ENCODE measurements at places on chromosomes 3 and 15.
A peak's percentile ranks its signal among the peaks of the same experiment; 100 is the strongest.

- DNase-seq, result peak; percentile 50
These were observed 154.6 kb downstream of the POLR2M start for GRCh38 chr15:57861034-57861638.

DNA sequence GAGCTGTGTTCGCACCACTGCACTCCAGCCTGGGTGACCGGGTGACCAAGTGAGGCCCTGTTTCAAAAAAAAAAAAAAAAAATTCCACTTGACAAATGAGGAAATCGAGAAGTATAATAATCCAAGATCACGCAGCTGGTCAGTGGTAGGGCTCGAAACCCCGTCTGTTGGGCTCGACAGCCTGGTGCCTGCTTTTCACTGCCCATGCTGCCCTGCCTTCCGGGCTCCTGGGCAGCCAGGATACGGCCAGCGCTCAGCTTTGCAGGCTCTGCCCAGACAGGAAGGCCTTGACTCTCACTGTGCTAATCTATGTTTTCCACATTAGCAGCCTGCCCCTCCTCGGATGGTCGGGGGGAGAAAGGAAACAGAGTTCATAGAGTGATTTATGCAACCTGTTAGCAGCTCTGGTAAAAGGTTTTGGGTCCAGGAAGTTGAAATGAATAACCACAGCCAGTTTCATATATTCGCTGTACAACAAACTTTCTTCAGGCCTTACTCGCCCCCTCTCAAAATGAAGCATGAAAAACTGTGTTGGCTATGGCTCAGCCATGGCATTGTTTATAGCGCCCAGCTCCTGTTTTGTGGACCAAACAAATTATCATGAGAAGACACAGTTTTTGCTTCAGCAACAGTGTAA lies 108.8 kb downstream of the XXYLT1 start:
- DNase-seq, result peak; percentile 54

- DNase-seq, result no peak
These were observed 324.1 kb downstream of the SQOR start for GRCh38 chr15:45958924-45959323.

GRCh38 chr3:10373686-10374261 lies 52.9 kb upstream of the SEC13 start:
- DNase-seq, result no peak

- no peak for DNase-seq
These were observed 201.0 kb upstream of the BCL6 start for GRCh38 chr3:187946163-187946691.

DNA sequence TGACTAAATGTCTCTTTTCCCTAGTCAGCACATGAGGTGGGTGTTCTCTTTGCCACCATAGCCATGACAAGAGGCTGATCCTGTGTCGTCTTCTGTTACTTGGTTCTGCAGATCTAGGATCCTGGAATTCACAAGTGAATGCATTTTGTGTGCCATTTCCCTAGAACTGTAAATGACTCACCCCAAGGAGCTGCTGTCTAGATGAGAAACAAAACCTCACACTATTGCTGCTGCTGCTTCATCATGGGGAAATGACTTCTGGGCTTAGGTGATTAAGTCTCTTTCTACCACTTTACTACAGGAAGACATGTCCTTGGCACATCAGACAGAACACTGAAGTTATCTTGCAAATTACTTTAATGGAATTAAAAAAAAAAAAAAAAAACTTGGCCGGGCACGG lies 54.9 kb downstream of the SLCO3A1 start:
- no peak for DNase-seq

GRCh38 chr3:156710429-156710828 lies 36.0 kb downstream of the TIPARP start:
- DNase-seq, result no peak

GRCh38 chr15:83078712-83079111 lies 11.7 kb upstream of the BTBD1 start:
- no peak for DNase-seq

GRCh38 chr15:61025781-61026180 lies 203.3 kb downstream of the RORA start:
- no peak for DNase-seq

DNA sequence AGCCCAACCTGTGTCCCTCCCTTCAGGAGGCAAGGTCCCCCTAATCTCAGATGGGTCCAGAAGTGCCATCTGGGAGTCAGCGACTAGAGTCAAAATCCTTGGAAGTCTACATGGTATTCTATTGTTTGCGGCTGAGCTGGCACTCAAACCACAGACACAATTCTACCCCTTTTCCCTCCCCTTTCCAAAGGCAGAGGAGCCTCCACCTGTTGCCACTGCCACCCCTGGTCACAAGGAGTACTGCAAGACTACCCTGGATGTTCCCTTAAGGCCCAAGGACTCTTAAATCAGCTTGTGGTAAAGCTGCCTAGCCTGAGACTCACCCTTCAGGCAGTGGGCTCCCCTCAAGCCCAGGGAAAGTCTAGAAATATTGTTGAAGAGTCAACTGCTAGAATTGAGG lies 4.3 kb upstream of the OR5H6 start:
- no peak for DNase-seq

GRCh38 chr3:150394606-150395005 lies 13.5 kb upstream of the TSC22D2 start:
- no peak for DNase-seq

GRCh38 chr15:81117136-81117535 lies 16.9 kb upstream of the CFAP161 start:
- no peak for DNase-seq

All from endothelial cell (in vitro differentiated cells).